NCI-H774 (cell line): ENCODE measurements at places on chromosomes 13 and 19.

DNA sequence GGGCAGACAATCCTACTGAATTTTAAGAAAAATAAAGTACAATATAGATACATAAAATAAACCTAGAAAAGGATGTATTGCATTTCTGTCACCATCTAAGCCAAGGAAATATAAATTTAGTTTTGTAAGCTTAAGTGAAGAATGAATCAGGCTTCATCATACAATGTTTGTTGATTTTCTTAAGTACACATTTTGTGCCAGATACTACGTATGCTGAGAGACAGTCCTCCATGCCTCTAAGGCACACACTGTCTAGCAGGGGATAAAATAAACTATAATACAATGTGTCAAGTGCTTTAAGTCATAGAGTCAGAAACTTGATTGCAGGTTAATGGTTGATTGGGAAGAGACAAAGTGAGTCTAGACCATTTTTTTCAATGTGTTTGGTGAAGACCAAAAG is 465.7 kb downstream of the TBC1D4 start:
- DNase-seq, result no peak

DNA sequence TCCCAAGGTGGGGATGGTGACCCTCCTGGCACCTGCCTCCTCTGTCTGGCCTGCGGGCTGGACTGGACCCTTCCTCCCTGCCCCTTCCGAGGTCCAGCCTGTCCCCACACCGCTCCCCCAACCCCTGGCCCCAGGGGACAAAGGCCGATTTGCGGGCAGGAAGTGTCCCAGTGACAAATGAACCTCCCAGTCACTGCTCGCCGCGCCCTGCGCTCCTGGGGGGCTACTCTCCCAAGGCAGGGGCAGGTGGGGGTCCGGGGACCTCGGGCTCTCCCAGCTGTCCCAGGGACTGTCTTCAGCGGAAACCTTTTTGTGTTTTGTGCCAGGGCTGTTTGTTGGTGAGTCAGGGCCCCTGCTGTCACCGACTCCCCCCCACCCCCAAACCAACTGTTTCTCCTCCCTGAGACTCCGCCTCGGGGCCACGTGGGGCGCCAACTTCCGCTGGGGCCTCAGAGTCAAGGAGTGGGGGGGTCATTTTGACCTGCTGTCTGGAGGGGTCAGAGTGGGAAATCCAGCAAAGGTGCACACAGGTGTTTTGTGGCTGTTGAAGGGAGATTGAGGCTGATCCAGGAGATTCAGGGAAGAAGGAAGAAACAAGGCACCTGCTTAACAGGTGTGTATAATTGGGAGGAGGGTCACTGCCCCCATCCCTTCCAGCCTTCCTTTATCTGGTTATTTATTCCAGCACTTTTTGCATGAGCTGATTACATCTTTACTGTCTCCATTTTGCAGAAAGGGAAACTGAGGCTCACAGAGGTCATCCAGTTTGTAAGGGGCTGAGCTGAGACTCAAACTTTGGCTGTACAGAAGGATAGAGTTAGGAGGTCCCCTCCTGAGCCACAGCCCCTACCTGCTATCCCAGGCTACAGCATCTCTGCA is 831 bp downstream of the PGPEP1 start:
- peak; percentile 5 for DNase-seq

GRCh38 chr13:45861322-45861721 is 9.8 kb upstream of the SIAH3 start:
- no peak for DNase-seq

DNA sequence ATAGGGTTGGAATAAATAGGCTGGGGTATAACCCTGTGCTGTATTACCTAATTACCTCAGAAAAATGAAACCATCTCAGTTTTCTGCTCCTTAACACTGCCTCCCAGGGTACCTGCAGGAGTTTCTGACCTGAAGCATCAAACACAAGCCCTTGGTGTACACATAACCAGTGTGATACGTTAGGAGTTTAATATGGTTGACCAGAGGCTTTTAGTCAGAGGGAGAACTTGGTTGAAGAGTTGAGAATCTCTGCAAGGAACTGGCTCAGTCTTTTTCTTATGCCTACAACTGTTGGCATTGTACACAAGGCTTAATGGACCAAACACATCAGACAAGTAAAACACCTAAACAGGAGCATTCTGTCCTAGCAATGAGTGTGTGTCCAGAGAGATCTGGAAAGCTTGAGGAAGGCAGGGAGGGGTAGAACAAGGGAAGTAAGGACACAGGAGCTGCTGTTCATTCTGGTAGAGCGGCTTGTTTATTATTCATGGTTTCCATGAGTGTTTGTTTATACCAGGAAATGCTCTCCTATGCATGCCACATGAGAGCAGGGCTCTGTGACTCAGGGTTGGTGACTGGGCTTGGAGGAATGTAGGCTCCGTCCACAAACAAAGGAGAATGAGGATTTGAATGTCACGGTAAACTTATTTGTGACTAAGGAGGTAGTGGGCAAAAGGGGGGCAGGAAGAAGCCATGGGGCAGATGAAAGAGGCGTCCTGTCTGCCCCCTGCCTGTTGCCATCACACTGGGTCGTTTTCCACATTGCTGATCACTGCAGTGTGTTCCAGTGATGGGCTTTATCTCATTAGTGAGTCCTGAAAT is 11.9 kb upstream of the SPATA13 start:
- peak; percentile 23 for DNase-seq

- no peak for DNase-seq
These were observed 55.0 kb downstream of the TSHZ3 start for GRCh38 chr19:31294189-31294588.

DNA sequence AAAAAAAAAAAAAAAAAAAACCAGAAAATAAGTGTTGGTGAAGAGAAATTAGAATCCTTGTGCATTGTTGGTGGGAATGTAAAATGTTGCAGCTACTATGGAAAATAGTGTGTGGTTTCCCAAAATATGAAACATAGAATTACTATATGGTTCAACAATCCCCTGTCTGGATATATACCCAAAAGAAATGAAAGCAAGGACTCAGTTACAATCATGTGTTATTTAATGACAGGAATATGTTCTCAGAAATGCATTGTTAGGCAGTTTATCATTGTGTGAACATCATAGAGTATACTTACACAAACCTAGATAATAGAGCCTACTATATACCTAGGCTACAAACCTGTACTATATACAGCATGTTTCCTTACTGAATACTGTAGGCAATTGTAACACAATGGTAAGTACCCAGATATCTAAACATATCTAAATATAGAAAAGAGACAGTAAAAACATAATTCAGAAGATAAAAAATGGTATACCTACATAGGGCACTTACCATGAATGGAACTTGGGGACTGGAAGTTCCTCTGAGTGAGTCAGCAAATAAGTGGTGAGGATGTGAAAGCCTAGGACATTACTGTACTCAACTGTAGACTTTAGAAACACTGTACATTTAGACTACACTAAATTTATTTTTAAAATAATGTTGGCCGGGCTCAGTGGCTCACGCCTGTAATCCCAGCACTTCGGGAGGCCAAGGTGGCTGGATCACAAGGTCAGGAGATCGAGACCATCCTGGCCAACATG is 25.7 kb upstream of the SLC7A1 start:
- DNase-seq, result no peak

- no peak for DNase-seq
These were observed 9.6 kb downstream of the LRCH1 start for GRCh38 chr13:46562581-46562980.

- no peak for DNase-seq
These were observed 46.1 kb upstream of the RAP2A start for GRCh38 chr13:97387890-97388289.

GRCh38 chr13:23069566-23069965 is 111.2 kb upstream of the SGCG start:
- no peak for DNase-seq

DNA sequence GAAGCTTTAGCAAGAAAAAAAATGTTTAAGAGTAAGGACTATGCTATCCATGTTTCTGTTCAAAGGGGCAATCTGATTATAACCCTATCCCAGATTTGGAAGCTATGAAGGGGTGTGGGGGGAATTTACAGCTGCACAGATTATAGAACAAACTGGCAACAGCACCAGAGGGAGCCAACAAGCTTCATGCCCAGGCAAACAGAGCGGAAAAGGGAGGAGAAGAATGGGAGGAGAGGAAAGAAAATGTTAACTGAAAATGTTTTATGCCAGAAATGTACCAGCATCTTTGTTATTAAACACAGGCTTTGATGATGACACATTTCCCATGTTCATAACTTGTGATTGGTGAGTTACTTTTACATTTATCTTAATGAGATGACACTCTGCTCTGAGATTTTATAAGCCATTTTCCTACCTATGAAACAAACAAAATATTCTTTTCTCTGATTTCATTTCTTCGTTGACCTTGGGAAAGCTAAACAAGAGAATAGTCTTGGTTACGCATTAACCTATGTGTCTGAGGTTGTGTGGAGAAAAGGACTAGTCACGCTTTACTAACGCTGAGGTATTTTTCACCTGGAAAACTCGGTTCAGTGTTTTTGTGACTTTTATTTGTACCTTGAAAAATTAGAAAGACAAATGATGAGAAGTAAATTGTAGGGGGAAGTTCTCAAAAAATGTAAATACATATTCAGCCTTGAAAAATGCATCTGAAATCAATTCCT is 235.8 kb upstream of the MIR17HG start:
- no peak for DNase-seq

- no peak for DNase-seq
These were observed 6.1 kb upstream of the BTBD2 start for GRCh38 chr19:2021453-2022140.

DNA sequence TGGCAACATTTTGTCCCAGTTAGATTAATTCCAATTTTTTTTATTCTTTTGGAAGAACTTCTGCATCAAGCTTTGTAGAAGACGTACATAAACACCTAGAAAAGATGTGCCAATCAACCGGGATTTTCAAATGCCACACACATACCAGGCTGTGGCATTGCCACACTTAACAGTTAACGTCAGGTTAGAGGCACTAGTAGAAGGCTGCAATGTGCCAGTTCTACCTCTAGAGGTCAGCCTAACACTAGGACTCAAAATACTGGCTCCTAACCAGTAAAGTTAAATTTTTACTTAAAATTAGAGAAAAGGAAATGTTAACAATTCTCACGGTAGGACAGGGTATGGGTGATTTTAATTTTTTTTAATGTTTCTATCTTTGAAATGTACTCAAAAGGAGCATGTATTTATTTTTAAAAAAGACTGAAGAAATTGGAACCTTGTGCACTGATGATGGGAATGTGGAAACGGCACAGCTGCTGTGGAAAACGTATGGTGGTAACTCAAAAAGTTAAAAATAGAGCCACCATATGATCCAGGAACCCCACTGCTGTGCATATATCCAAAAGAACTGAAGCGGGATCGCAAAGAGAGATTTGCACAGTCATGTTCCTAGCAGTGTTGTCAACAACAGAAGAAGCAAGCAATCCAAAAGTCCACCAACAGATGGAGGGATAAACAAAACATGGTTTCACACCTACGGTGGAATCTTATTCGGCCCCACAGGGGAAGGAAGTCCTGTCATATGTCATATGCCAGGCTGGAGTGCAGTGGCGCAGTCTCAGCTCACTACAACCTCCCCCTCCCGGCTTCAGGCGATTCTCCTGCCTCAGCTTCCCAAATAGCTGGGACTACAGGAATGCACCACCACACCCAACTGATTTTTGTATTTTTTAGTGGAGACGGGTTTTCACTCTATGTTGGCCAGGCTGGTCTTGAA is 30.3 kb downstream of the CRYL1 start:
- peak; percentile 19 for DNase-seq

- DNase-seq, result no peak
These were observed 840.9 kb downstream of the PCDH17 start for GRCh38 chr13:58472483-58472882.

DNA sequence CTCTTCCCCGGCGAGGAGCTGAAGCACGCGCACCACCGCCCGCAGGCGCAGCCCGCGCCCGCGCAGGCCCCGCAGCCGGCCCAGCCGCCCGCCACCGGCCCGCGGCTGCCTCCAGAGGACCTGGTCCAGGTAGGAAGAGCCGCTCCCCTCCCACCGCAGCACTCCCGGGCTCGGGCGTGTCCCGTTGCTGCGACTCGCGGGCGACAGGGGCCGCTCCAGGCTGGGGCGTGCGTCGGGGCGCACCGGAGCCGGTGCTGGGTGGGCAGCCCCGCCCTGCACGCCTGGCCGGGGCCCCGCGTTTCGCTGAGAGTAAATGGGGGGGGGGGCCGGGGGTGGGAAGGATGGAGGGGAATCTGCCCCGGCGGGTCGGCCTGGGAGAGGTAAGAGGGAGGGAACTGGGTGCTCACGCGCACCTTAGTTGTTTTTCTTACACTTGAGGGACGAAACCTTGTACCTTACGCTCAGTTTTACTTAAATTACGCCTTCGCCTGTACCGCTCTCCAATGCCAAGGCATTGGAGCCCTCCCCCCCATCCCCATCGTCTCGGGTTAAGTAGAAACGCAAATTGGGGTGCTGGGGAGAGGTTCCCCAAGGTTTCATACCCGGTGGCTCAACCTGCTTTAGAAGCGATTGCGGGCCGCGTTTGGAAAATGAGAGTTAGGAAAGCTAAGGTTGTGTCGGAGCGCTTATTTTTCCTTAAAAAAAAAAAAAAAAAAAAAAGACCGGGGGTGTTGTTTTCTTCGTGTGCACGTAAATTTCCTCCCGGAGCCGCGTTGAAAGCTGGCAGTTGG is 850 bp downstream of the KLF5 start:
- peak; percentile 17 for DNase-seq

DNA sequence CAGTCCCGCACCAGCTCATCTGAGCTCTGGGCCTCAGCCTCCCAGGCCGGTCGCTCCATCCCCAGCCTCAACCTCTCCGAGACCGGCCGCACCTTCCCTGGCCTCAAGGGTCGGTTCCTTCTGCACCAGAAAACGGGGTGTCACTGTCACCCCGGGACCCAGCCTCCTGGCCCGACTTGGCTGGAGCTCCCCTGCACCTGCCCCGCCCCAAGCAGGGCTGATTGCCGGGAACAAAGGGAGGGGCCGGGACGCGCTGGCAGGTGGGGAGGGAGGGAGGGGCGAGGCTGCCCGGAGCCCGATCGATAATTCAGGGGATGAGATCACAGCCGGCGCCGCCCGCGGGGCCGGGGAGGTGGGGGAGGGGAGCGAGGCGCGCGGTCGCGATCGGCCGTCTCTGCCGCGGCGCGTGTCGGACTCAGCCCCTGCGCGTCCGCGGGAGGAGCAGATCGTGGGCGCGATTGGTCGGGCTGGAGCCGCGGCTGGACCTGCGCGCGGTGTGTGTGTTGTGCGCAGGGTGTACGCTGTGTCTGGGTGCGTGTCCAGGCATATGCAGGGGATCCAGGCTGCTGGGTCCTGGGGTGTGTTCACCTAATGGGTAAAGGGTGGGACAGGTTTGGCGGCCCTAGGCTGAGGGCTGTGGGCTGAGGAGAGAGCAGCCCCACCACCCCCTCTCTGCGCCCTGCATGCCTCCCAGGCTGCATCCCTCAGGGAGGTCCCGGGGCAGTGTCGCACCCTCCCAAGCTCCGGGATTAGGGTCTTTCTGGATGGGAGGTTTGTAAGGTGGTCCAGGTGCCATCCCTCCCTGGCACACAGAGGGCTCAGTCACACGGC is 1.1 kb upstream of the SHC2 start:
- peak; percentile 77 for DNase-seq
